ENCODE measurements at places on chromosomes 3 and 15.

- no peak for DNase-seq
Measured at GRCh38 chr3:11634974-11635612, 8.6 kb downstream of the VGLL4 start.

DNA sequence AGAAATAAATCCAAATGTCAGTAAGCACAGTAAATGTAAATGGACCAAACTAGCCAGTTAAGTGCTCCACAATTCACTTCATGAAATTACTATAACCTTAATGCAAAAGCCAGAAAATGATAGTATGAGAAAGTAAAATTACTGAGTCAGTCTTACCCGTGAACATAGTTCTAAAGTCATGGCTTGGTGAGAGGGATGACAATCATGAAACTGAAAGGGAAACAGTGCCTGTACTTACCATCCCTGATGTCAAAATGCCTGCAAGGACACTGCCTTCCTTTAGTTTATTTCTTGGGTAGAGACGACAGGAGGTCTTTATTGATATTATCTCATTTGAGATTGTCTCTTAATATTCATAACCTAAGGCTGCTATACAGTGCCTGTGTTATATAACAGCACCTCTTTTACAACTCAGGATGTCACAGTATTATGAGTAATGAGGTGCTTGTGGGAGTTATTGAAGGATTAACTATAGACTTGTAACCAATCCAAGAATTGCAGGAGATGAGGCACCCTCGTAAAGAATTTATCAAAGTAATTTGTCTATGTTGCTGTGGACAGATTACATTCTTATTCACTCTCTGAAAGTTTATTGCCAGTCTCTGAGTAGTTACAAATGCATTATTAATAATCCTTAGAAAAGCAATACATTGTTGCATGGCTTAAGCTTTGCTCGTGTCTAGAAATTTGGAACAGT is 142.9 kb upstream of the BFSP2 start:
- no peak for DNase-seq

GRCh38 chr3:8571256-8571655 is 69.6 kb downstream of the LMCD1 start:
- no peak for DNase-seq

- no peak for DNase-seq
Measured at GRCh38 chr3:44301746-44302145, 36.8 kb upstream of the TCAIM start.

GRCh38 chr15:66294157-66294931 is 976 bp downstream of the DIS3L start:
- no peak for DNase-seq
